Epithelial cell of umbilical artery (primary cell): ENCODE measurements at places on chromosomes 3 and 15. TPM values are rescaled to one million over a fixed set of nuclear protein-coding genes. Genes with fewer than 3 reads are reported as not detected.

The PARP15 gene
- 0.32 TPM in 1 of 2 replicates, not detected in the other for total RNA-seq

The SEMA3F gene
- 42.6 and 106 TPM in 2 replicates for total RNA-seq

The CKMT1B gene
- not detected in 2 replicates for total RNA-seq

The ANKRD63 gene
- total RNA-seq = not detected in 2 replicates

The ITIH3 gene
- total RNA-seq = not detected in 2 replicates

The LSMEM2 gene
- not detected in 2 replicates for total RNA-seq

The MKRN3 gene
- total RNA-seq = not detected in 2 replicates

The SLC2A2 gene
- total RNA-seq = not detected in 2 replicates

The PP2D1 gene
- not detected in 2 replicates for total RNA-seq

The CCDC39 gene
- not detected in 2 replicates for total RNA-seq

The LARP6 gene
- total RNA-seq = 14.4 and 16.9 TPM in 2 replicates
